ENCODE measurements at places on chromosomes 5 and 9.

GRCh38 chr5:96252596-96252995, 180.5 kb downstream of the PCSK1 start:
- no peak for DNase-seq

- DNase-seq, result no peak
Measured at GRCh38 chr9:123107639-123108285, 74.3 kb downstream of the GPR21 start.

DNA sequence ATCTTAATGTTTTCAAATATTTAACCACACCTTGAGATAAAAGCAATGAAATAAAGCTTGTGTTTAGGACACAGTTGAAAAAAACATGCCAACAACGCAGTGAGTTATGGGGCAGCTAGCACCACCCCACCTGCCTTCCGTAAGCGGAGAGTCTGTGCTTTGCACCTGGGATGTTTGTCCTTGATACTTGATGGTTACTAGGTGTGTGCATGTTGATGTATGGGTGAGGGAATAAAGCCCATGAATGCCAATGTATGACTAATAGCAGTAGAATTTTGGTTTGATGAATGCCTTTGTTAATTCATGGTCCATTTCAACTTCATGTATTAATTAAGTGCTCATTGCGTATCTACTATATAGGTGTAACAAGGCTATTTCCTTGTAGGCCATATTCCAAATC, 74.0 kb downstream of the PCSK5 start:
- DNase-seq, result no peak

DNA sequence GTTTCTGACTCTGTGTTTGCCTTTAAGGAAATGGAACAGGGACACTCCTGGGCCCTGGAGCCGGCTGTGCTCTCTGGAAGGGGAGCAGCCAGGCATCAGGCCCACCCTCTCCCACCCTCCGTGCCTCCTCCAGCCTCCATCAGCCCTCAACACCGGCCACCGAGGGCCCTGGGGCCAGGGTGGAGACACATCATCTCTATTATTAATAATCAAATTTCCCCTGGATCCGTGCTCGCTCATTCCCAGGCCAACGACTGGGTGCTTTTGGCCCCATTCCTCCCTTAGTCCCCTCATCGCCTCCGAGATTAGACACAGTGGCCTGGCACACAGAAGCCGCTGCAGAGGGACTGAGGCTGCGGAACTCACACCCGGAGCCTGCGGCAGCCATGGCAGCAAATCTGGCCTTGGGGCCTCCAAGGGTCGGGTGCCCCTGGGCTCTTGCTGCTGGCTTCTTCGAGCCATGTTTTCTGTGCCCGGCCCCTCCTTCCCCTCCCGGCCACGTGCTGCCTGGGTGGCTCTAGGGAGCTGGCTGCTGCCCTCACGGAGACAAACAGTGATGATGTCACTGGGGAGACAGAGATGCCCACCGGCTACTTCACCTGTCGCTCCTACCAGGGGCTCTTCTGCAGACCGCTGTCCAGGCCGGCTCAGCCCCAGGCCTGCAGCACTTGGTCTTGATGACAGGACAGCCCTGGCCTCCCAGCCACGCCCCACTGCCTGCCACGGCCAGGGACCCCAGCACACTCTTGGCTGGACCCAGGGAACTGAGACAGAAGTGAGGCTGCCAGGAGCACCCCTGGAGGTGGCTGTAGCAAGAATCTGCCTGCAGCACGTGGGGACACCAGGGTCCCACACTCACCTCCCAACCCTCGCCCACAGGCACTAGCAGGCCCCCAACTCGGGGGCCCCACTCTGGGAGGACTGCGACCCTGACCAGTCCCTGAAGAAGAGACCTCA, 76.6 kb upstream of the PPP1R26 start:
- no peak for DNase-seq

GRCh38 chr5:38105231-38105570, 153.2 kb upstream of the EGFLAM start:
- DNase-seq, result no peak

GRCh38 chr5:91340532-91340931, 42.6 kb downstream of the ARRDC3 start:
- no peak for DNase-seq

- DNase-seq, result no peak
Measured at GRCh38 chr5:178081571-178082243, 31.6 kb upstream of the N4BP3 start.

- no peak for DNase-seq
Measured at GRCh38 chr5:157038568-157039187, 20.2 kb downstream of the HAVCR1 start.

GRCh38 chr5:147407094-147407681, 102.7 kb downstream of the DPYSL3 start:
- DNase-seq, result no peak

GRCh38 chr5:174425271-174425963, 299.0 kb upstream of the MSX2 start:
- no peak for DNase-seq

- DNase-seq, result no peak
Measured at GRCh38 chr5:34622098-34622400, 34.1 kb upstream of the RAI14 start.

DNA sequence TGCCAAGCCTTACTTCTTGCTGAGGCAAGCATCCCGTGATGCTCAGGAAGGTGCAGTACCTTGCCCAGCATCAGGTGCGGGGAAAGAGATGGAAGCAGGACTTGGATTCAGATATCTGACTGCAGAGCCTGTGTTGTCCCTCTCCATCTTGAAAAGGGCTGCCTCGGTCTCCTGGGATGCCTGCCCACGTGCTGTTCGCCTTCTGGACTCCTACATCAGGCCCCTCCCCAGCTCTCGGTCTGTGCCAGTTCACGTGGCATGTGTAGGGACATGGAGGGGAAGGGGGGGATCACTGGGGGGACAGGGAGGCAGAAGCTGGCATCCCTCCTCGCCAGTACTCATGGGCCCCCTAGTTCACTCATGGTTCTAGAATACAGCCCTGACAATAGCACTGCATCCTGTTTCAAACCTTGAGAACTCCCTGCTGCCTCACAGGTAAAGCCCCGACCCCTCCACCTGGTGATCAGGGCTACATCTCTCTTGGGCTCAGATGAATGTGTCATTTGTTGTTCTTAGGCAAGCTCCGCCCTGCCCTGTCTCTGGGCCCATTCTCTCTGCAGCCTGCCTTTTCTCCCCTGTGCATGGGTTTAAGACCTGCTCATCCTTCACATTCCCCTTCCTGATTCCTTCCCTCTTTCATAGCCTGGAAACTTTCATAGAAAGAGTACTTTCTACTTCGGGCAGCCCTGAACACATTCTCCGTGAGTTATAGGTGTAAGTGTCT, 38.9 kb upstream of the SLC25A51 start:
- DNase-seq, result no peak

- no peak for DNase-seq
Measured at GRCh38 chr9:20651939-20652338, 29.6 kb upstream of the MLLT3 start.

GRCh38 chr9:17025281-17025680, 109.6 kb upstream of the CNTLN start:
- no peak for DNase-seq

DNA sequence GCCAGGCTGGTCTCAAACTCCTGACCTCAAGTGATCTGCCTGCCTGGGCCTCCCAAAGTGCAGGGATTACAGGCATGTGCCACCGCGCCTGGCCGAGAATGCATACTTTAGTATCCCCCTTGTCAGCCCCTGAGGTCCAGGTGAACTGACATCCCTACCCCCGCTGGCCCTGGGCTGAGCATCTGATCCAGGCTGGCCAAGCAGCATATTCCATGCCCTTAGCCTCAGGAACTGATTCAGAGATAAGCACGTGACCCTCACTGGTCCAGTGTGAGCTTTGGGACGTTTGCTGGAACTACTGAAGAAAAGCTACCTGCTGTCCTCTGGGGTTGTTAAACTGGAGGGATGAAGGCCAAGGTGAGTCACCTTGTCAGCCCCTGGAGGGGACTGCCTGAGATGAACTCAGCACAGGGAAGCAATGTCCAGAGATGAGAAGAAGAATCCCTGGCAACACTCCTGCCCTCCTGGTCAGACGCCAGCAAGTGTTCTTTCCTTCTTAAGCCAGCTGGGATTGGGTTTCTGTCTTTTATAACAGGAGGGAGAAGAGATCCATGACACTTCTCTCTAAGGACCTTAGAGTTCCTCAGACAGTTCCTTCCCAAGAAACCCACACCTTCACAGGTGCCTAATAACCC, 59.1 kb upstream of the FBXW11 start:
- DNase-seq, result no peak

DNA sequence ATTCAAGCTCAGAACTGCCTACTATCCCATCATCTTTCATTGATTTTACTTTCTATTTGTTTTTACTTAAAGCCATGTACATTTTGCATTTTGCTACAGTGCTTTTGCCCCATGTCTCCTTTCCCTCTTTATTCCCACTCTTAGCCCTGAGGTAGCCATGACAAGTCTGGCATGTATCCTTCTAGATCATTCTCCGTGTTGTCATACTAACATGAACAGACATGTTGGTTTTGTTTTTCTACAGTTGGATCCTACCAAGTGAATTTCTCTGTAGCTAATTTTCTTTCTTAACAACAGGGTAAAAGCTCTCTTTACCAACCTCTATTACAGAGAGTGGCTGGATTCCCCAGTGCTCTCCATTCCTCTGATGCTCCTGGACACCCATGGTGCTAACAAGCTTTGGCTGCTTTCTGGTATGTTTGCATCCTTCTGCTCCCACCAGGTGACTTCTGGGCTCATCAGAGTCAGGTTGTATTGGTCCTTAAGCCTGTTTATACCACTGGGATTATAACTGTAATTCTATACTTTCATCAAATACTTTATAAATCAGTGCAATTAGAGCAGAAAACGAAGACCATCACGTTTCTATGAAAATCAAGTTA, 38.8 kb upstream of the BOD1 start:
- DNase-seq, result no peak

GRCh38 chr5:8814105-8814504, 731.8 kb downstream of the SEMA5A start:
- DNase-seq, result no peak

DNA sequence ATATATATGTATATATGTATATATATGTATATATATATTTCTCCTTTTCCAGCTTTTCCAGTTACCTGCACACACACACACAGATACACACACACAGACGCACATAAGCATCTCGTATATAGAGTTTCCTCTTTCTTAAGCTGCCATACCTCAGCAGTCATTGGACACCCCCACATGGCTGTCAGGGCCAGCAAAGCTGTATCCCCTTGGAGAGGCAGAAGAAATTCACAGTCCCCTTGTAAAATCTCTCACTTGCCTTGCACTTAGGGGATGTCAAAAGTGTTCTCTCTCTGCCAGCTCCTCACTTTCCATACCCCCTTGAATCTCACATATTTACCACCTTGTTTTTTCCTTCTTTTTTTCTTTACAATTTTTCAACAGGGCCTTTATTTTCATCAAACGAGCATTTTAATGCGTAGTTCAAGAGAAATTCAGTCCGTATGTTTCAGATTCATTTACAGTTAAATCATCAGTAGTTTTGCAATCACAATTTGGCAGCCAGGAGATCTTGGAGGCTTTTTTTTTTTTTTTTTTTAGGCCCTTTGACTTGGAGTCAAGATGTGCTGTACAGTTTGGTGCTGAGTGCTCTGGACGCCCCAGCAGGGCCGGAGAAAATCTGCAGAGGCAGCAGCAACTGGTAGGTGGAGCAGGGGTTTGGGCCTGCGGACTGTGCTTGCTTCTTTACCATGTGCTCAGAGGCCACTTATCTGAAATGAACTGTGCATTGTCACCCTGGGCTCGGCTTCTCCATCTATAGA, 244.9 kb upstream of the KLF4 start:
- no peak for DNase-seq

DNA sequence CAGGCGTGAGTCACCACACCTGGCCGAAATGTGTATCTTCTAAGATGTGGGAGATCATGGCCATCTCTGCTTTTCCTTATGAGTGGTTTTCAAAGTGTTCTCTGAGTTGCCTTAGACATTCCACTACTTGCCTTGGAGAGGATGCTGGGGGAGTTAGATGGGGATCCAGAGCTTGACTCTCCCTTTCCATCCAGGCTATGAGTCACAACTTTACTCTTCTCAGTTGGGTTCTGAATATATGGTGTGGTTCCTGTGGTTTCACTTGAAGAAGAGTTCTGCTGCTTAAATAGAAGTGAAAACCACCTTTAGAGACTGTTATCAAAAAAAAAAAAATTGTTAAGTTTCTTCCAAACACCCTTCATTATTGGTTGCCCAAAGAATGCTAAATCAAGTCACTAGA, 217.6 kb downstream of the ZNF608 start:
- DNase-seq, result no peak

DNA sequence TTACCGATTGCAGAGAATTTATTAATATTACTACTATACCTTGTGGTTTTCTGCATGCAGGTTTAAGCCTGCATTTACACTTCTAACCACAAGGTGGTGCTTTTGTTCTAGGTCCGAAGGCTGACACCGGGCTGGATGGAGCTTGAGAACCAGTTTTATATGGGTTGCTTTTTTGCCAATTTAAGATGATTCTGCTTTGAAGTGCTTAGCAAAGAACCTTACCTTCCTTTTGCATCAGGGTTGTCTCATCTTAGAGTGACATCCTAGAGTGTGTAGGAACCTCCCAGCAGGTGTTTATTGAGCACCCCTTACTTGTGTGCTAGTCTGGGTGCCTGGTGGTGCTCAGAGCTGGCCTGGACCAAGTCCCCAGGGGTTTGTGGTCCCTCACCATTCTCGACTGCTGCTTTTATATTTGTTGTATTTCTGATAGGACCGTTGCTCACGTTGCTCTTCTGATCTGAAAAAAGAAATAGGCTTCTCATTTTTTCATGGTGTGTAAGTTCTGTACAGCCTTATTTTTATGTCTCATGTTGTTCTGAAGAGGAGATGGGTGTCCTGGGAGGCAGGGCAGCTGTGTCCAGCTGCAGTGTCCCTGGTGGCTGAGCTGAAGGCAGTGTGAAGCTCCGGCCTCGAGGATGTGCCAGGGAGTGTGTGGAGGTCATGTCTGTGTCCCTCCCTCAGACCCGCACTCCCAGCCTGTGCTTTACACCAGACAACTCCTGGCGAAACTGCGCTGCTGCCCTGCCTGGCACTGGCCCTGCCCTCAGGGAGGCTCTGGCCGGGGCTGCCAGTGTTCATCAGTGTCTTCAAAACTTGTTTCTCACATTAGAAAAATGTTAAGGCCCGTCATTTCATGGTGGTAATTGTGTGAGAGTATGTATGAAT, 54.3 kb downstream of the EHMT1 start:
- DNase-seq, result peak; percentile 57

DNA sequence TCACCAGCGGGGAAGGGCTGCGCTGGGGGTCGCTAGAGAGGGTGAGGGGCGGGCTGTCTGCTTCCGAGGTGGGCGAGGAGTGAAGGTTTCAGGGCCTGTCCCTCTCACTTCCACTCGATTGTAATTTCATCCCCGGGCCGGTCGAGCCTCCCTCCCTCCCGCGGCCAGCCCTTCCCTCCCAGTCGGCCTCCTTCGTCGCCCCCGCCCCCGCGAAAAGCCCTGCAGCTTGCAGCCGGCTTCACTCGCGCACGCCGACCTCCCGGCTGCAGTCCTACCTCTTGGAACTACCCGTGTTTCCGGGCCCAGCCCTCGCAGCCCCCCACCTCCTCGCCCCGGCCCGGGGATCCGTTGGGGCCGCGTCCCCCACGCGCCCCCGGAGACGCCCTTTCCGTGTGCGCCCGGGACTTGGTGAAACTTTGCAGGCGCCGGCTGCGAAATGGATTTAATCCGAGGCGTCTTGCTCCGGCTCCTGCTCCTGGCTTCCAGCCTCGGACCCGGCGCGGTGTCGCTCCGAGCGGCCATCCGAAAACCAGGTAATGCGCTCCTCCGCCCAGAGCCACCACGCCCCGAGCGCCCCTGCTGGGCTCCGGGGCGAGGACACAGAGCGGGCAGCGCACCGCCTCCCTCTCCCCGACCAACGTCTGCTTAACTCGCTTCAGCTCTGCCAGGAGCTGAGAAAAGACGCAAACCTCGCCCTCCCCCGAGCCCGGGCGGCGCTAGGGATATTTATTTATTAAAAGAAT, at the start of gene EGFLAM:
TSS of gene EGFLAM (plus strand) at position 241 of the 743 bp plus-strand sequence. CDS start at position 437, 196 bp downstream.
- DNase-seq, result no peak

Measured in CD4-positive, alpha-beta T cell treated with Interleukin-4 for 1 hour (primary cell).